ENCODE measurements at places on chromosomes 12 and 14.

GRCh38 chr14:79516009-79516408, 695.3 kb downstream of the DIO2 start:
- DNase-seq, result no peak

GRCh38 chr12:95118138-95118787, 44.8 kb upstream of the NR2C1 start:
- no peak for DNase-seq

DNA sequence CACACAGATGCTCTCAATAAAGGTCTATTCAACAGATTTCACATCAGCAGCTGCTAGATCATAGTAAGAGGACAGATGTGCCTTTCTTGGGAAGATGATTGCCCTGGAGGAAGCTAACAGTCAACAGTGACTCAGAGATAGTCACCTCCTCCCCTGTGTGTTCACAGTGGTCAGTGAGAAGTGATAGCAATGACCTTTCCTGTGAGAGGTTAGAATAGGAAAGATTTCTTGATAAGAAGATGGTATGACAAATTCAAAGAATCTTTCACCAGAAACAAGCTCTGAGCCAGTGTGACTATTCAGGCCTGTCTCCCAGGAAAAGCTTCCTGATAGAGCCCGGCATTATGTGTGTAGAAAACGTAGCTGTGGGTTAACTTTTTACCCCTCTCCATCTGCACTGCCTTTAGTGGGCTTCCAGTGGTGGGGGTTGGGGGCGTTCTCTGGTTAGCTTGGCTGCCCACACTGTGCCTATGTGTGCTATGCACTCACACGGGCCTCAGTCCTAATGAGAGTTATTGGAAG, 66.4 kb upstream of the ARHGAP5 start:
- no peak for DNase-seq

DNA sequence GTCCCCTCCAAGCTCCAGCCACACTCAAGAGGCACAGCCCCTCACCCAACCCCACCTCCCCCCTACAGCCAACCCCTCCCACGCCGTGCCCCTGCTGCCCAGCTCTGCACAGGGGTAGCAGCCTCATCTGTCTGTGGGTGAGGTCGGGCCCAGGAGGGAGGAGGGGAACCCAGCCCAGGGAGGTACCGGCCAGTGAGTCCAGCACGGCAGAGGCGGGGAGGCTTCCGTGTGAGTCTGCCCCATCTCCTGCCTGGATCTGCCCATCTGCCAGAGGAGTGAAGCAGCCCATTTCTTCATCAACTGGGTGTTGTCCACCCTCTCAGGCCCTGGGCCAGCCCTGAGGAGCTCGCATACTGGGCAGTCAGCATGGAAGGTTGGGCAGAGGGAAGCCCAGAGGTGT, 54.2 kb downstream of the CCNK start:
- DNase-seq, result no peak

- DNase-seq, result no peak
These were observed 9.7 kb downstream of the WSB2 start for GRCh38 chr12:118050972-118051910.

- DNase-seq, result no peak
These were observed 15.2 kb downstream of the OR6S1 start for GRCh38 chr14:20626274-20626673.

- DNase-seq, result no peak
These were observed 357.7 kb downstream of the BCAT1 start for GRCh38 chr12:24591079-24591626.

DNA sequence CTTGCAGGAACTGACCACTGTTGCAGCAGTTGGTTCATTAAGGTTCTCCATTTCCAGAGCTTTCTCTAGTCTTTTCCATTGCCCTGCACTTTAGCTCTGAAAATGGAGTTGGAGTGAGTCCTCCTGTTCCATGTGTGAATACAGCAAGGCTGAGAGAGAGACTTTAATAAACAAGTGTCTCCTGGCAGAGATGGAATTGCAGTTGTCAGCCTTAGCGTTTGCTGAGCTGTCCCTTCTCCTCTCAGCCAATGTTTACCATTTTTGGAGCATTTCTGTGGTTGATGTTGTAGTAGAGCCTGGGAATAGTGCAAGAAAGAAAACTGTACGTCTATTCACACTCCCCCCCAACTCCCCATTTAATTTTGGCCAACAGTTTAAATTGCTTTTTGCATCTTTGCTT, 7.5 kb upstream of the MANSC4 start:
- DNase-seq, result no peak

GRCh38 chr12:94123127-94123526, 25.2 kb upstream of the PLXNC1 start:
- no peak for DNase-seq

DNA sequence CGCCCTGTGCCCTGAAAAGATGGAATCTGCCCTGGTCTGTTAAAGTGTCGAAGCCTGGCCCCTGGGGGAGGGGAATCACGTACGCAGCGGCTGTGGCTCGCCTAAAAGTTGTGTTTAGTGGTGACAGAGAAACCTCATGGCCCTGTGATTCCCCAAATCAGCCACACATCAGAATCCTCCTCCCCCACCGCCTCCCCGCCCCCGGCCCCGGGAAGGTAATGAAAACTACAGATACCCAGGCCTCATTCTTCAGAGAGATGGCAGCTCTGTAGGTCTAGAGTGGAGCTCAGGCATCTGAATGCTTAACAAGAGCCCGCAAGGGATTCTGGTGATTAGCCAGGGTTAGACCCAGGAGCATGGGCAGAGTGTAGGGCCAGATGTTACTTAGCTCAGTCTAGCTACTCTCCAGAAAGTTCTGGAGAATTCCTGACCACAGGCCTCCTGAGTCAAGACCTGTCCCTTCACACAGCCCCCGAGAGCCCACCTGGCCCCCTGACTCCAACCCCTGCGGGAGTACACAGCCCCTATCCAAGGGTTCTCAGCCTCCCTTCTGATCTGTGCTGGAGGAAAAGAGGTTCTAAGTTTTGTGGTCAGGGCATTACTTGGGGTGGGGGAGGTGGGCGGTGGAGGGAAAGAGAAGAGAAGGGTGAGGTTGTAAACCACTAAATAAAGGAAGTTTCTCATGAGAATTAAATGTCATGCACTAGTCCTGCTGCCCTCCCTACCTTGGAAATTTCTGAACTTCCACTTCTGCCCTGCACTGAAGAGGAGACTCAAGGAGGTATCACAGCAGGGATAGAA, 114.8 kb downstream of the PLXNC1 start:
- DNase-seq, result peak; percentile 50

DNA sequence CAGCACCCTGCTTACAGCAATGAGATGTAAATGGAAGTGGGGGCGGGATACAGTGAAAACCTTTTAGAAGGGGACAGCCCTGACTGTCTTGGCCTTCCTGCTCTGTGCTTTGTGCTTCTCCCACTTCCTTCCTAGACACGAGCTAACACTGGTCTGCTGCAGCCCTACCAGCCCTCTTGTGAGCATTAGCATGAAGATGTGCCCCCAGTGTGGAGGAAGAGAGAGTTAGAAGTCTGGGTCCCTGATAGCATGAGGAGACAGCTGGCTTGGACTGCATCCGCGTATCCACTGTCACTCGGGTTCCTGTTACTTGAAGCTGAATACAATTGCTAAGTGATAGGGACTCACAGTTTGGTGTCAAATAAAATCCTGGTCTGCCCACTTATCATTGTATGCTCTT, 248.1 kb upstream of the SOX5 start:
- DNase-seq, result no peak

DNA sequence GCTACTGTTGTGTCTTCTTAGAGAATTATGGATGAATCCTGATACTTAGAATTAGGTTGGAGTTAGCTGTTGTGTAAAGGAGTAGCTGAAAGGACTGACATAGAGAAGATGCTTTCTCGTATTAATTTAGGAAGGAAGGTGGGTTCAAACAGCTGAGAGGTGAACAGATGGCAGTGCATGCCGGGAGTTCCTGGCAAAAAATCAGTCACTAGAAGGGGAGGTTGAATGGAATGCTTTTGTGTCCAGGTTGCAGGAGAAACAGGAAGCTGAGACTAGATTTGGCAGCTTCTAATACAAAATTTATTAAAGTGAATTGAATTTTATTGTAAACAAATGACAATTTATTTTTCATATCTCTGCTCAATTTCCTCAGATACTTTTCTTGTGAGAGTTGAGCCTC, 70.8 kb downstream of the BTG1 start:
- DNase-seq, result no peak

Measured in stimulated activated CD4-positive, alpha-beta T cell treated with anti-CD3 and anti-CD28 coated beads, Interleukin-1b, Interleukin-23, amount 100 ng/mL, for 1 hour (primary cell).